Left hindlimb (tissue), 1 donor: ENCODE measurements at places on chromosomes 12 and 14.

DNA sequence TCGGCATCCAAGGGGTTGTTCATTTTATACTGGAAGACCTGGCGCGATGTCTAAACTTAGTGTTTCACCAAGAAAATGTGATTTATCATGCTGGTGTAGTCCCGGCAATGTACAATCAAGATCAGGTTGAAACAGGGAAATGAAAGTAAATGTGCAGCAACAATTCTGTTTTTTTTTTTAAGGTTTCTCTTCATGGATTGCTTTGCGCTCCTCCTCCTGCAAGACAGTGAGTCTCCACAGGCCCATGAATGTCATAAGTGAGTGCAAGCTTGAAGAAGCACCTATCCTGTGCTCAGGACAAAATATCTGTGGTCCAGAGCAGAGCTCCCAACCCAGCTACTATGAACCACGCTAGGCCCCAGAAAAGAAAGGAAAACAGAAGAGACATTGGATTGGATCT lies 143.4 kb downstream of the KCNK10 start:
- no peak for DNase-seq

DNA sequence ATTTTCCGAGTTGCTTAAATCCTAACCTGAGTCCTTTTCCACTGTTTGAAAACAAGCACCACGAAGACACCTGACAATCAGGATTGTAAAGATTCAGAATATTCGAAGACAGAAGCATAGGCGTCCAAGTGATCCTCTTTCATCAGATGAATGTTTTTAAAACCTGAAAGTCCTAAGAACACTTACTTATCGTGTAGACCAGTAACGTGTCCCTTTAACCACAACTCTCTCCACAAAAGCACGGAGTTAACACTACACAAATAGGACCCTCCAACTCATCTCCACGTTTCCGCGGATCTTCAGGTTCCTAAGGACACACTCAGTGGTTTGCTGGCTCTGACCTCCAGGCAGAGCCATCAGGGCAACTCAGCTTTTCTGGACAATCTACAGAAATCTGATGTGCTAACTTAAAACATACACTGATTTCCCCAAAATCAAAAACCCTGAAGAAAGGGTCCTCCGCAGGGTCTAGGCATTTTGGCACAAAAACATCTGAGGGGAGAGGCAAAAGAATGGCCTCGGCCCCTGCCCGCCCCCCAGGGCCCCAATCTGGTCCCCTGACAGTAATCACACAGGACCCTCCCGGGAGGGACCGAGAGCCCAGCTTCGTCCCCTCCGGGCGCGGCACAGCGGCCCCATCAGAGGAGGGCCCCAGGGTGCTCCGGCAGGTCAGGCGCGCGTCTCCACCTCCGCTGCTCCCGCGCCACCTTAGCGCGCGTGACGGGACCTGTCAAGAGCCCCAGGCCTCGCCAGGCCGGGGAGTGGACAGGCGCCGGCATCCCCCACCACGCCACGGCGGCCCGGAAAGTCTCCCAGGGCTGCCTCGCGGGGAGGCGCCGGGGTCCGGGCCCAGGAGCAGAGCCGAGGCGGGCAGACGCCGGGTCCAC lies 925 bp downstream of the DICER1 start:
- DNase-seq, result peak; percentile 60

DNA sequence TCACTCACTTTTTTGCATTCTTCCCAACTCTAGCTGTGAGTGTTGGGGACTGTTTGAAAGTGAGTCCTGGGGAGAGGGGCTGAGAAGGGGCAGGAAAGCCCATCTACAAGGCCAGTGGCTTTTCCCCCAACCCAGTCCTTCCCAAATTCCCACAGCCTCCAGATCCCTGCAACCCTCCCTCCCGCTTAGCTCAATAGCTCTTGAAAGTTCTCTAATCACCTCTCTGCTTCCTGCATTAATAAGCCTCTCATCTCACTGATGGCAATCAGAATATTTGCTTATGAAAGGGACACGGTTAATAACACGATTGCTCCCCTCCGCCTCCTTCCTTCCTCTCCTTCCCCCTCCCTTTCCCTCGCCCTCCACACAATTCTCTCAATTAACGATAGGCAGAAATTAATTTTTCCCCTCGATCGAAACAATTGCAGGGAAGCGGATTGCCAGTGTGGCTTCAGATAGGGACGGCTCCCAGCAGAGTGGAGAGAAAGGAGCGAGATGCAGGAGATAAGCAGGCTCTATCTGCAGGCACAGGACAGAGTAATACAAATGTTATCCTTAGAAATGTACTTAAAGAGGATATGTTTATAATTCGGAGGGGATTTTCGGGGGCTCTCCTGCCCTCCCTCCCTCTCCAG lies 15.1 kb upstream of the GPATCH2L start:
- DNase-seq, result no peak

GRCh38 chr12:51926064-51926632 lies 18.8 kb downstream of the ACVRL1 start:
- no peak for DNase-seq

DNA sequence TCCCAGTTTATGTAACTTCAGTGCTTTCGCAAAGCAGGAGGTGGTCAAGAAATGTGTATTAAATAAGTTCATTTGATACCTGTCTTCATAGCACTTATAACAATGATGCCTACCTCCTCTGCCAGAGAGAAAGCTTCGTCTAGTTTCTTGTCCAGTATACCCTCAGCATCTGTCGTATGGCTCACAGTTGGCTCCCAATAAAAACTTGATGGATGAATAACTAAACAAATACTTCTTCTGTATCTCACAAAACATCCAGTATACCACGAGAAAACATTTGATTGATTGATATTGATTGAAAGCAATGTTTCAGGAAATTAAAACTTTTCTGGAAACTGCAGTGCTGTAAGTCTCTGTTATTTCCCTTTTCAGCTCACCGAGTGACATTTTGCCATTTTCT lies 26.9 kb upstream of the PTGDR start:
- DNase-seq, result no peak

- no peak for DNase-seq
These were observed 1.8 kb upstream of the CDK17 start for GRCh38 chr12:96402061-96402460.

- no peak for DNase-seq
These were observed 7.9 kb downstream of the PPFIBP1 start for GRCh38 chr12:27531896-27532295.

GRCh38 chr14:71049435-71050133 lies 142.3 kb downstream of the PCNX1 start:
- DNase-seq, result no peak
